Stimulated activated CD4-positive, alpha-beta T cell treated with anti-CD3 and anti-CD28 coated beads, Interleukin-15, amount 100 ng/mL, for 1 hour (primary cell): ENCODE measurements at places on chromosomes 11 and 22.

- DNase-seq: no peak
These were observed 28.1 kb downstream of the BRD1 start for GRCh38 chr22:49799431-49800075.

DNA sequence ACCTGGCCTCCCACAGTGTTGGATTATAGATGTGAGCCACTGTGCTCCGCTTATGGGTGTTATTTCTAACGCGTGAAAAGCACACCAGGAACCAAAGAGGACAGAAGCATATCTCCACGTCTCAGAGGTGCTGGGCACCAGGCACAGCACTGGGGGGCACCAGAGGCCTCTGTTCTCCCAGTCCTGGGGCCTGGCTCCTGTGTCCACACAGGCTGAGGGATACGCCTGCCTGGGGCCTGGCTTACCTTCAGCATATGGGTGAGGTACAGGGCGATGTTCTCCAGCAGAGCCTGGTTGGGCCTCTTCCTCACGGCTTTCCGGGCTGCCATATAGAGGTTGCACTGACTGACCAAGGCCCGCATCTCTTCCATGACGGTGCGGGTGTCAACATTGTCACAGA, 24.7 kb upstream of the NAP1L4 start:
- DNase-seq: no peak

DNA sequence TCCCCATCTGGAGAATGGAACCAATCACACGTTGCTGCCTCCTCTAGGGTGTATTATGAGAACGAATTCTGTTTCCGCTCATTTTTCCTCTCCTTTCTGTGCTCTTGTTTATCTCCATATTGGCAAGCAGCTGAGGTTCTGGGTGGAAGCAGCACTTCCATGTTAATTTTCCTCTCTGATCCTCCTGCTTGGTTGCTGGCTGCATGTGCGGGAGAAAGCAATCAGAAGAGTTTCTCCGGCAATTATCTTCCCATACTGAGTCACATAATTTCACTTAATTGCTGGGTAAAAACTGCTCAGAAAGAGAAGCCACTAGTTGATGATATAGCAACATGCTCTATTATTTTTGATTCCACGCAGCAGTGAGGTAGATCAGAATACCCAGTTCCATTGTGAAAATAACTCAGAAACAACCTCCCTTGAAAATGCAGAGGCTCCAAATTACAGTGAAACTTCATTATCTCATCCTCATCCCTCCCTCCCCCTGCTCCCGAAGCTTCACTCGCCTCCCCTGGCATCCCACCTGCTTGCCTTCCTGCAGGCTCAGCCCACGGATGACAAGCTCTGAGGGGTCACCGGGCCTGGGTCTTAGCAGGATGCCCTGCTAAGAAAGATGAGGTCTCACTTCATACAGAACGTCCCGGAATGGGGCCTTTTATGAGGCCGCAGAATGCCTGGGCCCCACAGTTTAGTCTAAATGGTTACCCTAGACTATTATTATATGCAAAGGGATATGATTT, 20.4 kb downstream of the FXYD6 start:
- DNase-seq: no peak

DNA sequence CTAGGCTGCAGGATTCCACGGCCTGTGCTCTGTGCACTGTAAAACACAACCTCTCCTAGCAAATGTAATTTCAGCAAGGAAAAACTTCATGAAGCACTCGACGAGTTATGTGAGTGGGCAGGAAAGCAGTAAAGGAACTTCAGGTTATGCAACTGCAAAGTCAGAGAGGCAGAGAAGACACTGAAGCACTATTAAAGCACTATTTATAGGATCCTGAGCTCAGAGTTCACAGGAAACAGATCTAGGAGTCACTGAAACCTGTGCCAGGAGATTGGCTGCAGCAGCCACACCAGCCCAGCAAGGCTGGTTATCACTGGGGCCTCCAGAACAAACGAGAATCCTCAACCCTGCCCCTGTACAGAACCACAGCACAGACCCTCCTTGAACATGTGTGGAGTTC, 2.5 kb downstream of the SMIM35 start:
- no peak for DNase-seq

DNA sequence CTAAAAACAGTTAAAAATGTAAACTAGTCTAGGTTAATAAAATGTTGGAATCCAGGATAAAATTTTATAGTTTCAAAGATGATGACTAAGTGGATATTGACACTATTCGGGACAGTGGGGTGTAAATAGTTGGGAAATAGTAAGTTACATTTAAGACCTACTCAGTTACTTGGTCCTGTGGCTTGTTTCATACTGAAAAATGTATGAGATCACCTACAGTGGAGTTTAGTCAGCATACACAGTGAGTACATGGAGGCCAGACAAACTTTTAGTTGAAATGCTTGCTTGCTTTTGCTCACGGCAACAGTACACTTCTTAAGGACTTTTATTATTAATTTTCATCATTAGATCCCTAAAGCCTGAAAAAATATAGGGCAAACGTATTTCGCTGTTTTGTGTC, 16.1 kb downstream of the TRIM22 start:
- no peak for DNase-seq

GRCh38 chr11:112355726-112356125, 95.1 kb upstream of the PLET1 start:
- DNase-seq: no peak

GRCh38 chr11:104279587-104279986, 115.6 kb upstream of the PDGFD start:
- no peak for DNase-seq

GRCh38 chr22:41745968-41746367, 46.7 kb downstream of the MEI1 start:
- no peak for DNase-seq

DNA sequence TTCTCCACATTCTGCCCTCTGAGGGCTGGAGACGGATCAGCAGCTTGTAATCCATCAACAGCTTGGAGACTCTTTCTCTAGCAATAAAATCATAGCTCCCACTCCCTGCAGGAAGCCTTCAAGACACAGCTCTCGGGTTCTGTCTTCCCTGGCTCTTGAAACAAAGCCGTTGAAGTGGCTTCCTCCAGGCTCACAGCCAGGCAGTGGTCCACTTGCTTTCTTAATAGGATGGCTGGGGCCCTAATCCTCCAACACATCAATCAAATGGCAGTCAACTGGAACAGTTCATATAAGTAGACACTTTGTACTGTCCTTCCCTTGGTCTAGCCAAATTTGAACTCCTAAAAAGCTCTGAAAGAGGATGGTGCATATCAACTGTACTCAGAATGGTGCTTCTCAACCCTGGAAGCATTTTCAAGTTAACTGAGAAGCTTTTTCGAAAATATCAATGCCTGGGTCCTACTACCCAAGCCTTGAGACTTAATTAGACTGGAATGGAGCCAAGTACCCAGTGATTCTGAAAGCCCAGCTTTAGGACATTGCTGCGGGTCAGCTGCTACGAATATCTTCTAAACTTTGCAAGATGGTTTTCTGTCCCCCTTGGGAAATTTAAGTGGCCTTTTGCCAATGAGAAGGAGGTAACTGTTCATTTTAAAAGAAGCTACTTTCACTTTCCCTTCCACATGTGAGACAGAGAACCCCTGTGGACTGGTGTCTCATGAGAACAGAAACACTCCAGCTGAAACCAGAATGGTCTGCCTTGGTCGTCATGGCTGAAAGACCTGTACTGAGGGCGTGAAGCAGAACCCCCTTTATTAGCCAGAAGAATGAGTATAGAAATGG, 74.7 kb downstream of the SC5D start:
- DNase-seq: no peak

- DNase-seq: no peak
These were observed 19.1 kb downstream of the LRP5 start for GRCh38 chr11:68331338-68331947.

GRCh38 chr11:63239254-63239653, 4.1 kb downstream of the SLC22A25 start:
- no peak for DNase-seq

- no peak for DNase-seq
These were observed 73.8 kb downstream of the FAM76B start for GRCh38 chr11:95715777-95716241.

- no peak for DNase-seq
These were observed 171.3 kb downstream of the GRIK4 start for GRCh38 chr11:120682866-120683265.

DNA sequence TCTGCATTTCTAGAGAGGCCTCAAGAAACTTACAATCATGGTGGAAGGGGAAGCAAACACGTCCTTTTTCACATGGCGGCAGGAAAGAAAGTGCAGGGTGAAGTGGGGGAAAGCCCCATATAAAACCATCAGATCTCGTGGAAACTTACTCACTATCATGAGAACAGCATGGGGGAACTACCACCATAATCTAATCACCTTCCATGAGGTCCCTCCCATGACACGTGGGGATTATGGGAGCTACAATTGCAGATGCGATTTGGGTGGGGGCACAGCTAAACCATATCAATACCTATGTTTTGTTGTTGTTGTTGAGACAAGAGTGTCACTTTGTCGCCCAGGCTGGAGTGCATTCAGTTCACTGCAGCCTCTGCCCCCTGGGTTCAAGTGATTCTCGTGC, 29.9 kb downstream of the SFI1 start:
- no peak for DNase-seq

DNA sequence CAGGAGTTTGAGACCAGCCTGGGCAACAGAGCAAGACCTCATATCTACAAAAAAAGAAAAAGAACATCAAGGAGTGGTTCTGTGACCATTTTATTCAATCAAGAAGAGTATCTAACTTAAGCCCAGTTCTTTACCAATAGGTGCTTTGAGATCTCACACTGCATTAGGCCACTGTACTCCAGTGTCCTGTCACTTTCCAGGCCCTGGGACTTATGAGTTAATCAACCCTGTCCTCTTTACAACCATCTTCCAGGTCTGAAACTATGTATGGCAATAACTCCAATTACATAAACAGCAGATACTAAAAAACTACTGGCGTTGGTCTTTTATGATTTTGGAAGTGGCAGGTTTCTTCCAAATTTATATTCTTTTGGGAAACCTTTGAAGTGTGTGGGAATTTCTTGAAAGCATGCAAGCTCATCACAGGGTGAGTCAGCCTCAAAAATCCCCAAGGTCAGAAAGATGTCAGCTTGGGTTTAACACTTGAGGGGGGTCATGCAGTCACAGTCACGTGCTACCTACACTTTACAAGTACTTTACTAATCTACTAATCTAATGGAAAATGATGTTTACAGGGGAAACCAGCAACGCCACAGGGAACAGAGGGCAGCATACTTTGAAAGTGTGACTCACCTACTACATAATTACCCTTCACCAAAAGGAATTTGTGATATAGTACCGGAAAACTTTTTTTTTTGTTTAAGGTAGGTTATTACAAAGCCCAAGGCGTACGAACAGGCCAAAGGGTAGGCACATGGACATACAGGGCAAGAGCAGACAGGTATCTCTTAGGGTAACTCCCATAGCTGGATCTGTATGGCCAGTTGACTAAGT, 15.6 kb downstream of the PISD start:
- DNase-seq: no peak

- no peak for DNase-seq
These were observed 2.8 kb upstream of the DIXDC1 start for GRCh38 chr11:111934306-111934705.

GRCh38 chr22:49324527-49325491, 502.9 kb downstream of the BRD1 start:
- DNase-seq: no peak

DNA sequence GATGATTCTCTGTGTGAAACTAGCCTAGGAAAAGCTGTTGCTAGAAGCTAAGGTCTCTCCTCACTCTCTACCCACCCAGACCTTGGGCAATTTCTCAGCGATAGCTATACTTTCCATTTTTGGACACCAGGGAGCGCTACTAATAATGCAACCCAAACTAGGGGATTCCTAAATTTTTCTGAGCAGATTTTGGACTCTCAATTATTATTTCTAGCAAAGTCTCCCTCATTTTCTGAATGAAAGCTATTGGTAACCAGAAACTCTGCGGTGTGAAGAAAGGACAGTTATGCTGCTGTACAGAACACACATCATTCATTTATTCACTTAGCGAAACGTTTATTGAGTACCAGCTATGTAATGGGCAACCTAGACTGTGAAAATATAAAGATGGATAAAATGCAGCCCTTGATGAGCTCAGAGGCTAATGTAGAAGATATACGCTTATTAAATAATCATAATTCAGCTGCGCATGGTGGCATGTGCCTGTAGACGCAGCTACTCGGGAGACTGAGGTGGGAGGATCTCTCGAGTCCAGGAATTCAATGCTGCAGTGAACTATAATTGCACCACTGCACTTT, 6.1 kb upstream of the STIM1 start:
- DNase-seq: no peak

DNA sequence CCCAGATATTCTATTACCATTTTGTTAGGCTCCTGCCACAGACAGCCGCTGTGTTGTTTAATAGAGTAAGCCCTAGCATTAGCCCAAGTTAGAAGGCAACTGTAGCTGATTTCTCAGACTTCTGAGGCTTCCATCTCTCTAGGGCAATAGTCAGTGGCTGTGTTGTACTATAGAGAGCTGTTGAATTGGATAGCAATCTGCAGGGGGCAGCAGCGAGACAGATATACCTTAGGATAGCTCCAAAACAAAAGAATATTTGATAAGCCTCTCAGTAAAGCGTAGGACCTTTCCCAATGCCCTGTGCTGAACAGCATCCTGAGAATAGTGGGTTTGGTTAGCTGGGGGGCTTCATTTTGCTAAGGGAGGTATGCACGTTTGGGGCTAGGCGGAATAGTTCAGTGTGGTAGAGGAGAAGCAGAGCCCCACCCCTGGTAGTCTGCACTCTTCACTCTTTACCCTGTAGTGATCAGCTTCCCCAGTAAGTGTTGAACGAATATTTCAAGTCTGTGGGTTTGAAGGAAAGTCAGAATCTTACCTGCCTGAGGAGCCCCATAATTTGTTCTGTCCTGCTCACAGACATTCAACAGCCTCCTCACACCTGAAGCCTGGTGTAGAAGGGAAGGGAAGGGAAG, 515.1 kb downstream of the INSC start:
- no peak for DNase-seq

GRCh38 chr11:64677441-64678023, 45.5 kb downstream of the NRXN2 start:
- no peak for DNase-seq

- DNase-seq: no peak
These were observed 20.7 kb upstream of the SCUBE2 start for GRCh38 chr11:9112075-9112474.

GRCh38 chr11:65100674-65101350, 4.8 kb downstream of the VPS51 start:
- DNase-seq: no peak

- peak; percentile 11 for DNase-seq
These were observed 30.8 kb upstream of the LRRC10B start for GRCh38 chr11:61477727-61478148.
